ENCODE measurements at places on chromosomes 5 and 9.

DNA sequence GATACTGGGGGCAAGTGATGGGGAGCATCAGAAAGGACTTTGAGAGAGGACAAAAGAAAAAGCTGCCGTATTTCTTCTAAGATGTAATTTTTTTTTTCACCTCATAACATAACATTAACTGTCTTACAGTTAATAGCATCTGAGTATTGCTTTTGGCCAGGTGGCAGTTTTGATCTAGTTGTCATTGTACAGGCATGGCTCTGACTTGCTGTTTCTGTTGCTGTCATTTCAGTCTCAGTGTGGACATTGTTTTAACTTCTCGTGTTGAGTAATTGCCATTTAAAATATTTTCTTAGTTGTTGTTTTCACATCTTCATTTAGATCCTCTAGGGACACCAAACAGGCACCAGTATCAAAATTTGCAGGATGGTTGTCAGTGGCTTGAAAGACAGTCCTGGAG is 12.4 kb downstream of the SMAD5 start:
- no peak for DNase-seq

GRCh38 chr5:96794757-96795156 is 13.0 kb downstream of the ERAP1 start:
- no peak for DNase-seq

- no peak for DNase-seq
These were observed 2.3 kb upstream of the SLC23A1 start for GRCh38 chr5:139385061-139386049.

- DNase-seq = no peak
These were observed 12.4 kb downstream of the ACSL6 start for GRCh38 chr5:131999041-131999440.

- peak; percentile 74 for DNase-seq
These were observed 56.8 kb downstream of the FGF10 start for GRCh38 chr5:44332285-44332971.

GRCh38 chr5:1665231-1665630 is 134.4 kb downstream of the MRPL36 start:
- DNase-seq = no peak

DNA sequence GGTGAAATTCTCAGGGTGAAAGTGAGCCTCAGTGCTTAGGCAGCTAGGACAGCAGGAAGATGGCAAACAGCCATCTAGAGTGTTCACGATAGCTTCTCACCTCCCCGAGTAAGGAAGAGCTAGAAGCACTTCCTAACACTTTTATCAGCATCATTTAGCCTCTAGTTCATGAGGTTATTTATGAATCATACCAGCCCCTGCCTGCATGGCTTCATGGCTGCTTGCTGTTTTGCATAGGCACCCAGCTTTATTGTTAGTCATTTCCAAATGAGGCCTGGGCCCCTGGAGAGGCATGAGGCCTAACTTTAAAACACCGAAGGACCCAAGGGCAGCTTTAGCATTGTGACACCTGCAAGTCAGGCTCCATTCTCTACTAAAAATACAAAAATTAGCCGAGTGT is 134.9 kb upstream of the PANK3 start:
- peak; percentile 33 for DNase-seq

GRCh38 chr9:129962451-129962864 is 80.5 kb downstream of the FNBP1 start:
- DNase-seq = no peak

DNA sequence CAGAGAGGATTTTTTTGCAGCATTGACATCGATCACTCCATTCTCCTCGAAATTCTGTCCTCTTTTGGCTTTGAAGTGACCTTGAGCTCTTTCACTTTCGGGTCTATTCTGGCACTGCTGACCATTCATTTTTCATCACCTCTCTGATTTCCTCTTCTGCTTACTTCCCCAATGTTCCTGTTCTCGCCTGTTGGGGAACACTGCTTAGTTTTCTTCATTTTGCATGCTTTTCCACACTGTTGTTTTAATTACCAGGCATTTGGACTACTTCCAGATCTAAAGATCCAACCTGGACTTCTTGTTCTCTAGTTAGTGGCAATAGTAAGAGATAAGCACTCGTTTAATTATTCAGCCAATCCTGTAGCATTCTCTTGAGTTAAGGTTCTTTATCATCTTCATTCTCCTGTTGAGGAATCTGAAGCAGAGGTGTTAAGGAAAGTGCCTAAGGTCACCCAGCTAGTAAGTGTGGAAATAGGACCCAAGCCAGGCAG is 53.4 kb downstream of the MAN2A1 start:
- DNase-seq = no peak

DNA sequence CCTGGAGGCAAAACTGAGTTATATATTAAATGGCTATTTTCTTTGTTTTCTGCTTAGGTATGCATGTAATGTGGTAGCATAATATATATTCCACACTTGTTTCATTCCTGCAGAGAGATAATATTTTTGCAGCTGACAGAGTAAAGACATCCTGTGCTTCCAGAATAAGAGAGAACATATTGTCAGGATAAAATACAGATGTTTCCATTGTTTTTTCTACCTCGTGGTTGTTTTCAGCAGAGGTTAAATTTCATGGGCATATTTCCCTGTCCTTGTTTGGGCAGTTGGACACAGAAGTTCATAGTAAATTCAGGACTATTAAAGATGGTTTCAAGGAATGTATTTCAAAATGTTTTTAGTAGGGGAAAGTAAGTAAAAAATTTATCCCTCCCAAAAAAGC is 47.6 kb upstream of the MEGF10 start:
- DNase-seq = no peak

DNA sequence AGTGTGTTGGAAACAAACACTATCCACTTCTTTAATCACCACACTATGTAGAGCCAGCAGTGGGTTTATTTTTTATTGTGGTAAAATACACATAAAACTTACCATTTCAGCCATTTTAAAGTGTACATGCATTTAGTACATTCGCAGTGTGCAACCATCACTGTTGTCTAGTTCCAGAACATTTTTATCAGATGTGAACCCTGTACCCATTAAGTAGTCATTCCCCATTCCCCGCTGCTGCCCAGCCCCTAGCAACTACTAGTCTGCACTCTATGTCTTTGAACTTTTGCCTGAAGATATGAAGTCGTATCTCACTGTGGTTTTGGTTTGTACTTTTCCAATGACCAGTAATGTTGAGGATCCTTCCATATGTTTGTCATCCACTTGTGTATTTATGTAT is 30.2 kb upstream of the F2R start:
- DNase-seq = peak; percentile 26

DNA sequence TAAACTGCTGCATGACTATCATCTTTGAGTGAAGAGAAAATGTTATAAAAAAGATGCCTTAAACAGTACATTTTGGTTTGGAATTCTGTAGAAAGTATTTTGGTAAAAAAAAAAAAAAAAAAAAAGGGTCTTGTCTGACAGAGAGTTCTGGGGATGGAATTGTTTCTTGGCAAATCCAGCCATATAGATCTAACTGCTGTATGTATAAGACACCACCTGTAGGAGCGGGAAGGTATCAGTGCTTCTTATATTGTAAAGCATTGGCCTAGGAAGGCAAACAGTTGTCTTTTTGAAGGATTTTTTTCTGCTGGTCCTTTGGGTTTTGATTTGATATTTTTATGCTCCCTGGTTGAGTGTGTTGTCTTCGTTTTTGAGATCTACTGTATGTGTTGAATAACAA is 2.8 kb downstream of the PURA start:
- no peak for DNase-seq

DNA sequence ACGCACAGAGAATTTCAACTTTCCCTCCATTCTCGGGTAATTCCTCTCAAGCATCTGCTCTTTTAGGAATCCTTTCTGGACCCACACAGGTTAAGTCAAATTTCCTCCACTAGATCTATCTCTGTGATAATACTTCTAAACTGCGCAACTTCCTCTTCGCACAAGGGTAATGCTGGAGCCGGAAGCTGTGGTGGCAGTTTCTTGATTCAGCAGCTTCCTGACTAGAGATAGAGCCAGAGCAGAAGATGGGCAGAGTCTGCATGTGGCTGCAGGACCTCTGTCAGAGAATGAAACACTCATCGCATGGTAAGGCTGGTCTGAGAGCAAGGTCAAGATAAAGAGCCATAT is 11.1 kb upstream of the CDC42SE2 start:
- no peak for DNase-seq

- peak; percentile 30 for DNase-seq
These were observed 13.6 kb upstream of the MAST4 start for GRCh38 chr5:66582499-66583165.

GRCh38 chr5:157761690-157762621 is 18.4 kb downstream of the LSM11 start:
- DNase-seq = peak; percentile 77

GRCh38 chr9:27765266-27766072 is 192.2 kb upstream of the C9orf72 start:
- no peak for DNase-seq

DNA sequence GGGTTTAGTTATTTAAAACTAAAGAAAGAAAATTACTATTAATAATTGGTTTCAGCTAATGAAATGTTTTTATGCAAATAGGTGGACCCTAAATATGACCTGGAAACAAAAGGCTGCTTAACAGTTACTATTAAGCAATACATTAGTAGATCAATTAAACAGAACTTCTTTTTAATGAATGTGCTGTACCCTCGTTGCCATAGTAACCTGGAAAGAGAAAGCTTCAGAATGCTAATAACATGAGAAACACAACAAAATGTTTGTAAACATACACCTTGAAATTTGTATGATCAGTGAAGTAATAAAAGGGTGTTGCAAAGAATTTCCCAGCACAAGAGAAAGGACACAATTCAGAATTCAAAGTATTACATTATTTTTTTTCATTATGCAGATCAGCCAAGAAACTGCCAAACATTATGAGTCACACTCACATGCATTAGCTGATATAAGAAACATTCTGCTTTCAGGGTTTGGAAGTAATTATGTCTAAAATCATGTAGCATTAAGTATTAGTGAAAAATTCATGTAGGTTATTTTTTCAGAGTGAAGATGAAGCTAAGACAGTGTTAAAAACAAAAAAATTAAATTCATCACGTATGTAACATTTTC is 348.3 kb downstream of the ISL1 start:
- peak; percentile 0 for DNase-seq

DNA sequence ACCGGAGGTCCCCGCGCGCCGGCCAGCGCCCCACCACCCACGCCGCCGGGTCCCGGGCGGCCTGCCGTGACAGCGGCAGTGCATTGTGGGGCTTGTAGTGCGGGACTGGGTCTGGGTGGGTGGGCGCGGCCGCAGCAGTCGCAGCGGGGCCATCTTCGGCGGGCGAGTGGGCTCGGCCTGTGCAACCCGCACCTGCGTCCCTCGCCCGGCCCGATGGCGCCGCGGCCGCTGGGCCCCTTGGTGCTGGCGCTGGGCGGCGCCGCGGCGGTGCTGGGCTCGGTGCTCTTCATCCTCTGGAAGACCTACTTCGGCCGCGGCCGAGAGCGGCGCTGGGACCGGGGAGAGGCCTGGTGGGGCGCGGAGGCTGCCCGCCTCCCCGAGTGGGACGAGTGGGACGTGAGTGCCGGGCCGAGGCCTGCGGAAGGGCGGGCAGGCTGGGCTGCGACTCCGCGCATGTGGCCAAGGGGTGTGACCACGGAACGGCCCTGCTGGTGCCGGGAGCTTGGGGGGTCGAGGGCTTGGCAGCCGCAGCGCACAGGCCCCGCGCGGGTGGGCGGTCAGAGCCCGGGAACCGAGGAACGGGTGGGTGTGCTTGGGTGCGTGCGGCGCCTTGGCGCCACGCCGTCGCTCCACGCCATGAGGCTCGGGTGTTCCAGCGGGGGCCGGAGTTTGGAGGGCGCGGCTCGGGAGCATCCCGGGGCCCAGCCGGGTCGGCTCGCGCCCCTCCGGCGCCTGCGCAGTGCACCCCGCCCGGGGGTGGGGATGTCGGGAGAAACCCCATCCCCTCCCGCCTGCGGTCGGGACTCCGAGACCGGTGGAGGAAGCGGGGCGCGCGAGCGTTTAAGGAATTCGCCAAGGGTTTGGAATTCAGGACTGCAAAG is at the start of gene ARL10:
TSS of gene ARL10 (plus strand) at position 137 of the 881 bp plus-strand sequence. CDS start at position 214, 77 bp downstream.
- peak; percentile 46 for DNase-seq

DNA sequence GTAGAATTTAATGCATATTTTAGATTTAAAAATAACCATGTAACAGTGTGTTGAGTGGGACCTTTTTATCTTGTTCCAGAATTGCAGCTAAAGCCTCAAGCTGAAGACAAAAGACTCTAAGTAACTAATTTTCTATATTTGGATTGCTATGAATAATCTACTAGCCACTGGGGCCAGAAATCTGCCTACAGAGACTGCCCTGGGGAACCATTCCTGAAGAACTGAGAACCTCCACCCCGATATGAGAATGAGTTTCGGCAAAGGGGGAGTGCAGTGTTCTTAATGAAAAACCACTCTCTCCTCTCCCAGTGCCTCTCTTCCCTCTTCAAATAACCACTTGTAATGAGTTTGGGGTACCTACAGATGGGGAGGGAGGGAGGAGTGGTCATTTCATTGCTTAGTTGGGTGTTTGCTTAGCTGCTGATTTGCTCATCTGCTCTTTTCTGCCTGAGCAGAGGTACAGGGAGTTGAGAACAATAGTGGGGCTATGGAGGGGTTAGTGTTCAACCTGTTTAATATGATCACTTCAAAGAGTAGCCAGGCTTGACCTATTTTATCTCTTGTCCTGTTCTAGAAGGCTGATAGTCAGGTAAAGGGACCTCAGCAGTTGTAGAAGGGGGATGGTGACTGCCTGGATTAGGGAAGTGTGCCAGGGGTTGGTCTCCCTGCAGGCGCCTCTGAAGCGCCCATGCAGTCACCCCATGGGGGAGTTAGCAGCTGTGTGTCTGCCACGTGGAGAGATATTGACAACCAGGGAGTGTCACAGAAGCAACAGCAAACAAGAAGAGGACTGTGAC is 47.7 kb downstream of the ATG10 start:
- no peak for DNase-seq

DNA sequence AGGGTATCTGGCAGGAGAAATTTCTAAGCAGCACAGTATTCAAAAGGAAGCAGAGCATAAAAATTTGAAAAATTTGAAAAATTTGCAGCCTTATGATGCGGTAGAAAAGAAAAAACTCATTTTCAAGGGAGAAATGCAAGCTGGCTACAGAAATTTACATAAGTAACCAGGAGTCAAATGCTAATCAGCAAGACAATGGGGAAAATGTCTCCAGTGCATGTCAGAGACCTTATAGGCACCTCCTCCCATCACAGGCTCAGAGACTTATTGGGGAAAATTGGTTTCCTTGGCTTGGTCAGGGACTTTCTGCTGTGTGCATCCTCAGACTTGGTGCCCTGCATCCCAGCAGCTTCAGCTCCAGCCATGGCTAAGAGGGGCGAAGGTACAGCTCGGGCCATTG is 35.8 kb downstream of the IZUMO3 start:
- no peak for DNase-seq

GRCh38 chr9:86868616-86869015 is 78.7 kb downstream of the GAS1 start:
- DNase-seq = no peak

GRCh38 chr5:162672061-162672460 is 604.5 kb downstream of the GABRG2 start:
- DNase-seq = no peak

DNA sequence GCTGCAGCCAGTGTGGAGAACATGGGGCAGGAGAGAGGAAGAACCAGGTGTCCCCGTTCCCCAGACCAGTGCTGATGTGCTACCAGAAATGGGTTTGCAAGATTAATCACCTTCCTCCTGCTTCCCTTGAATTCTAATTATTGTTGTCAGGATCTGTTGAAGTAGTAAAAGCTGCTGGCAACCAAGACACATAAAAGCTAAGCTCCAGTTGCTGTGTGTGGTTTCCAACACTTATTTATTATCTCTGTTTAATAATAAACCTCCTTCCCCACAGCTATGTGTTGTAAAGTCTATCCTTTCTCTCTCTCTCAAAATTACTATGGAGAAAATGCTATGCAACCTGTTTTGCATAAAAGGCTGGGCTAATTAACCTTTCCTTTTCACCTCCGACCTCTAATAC is 2.3 kb upstream of the RETREG1 start:
- no peak for DNase-seq

- DNase-seq = no peak
These were observed 8.6 kb upstream of the PSAT1 start for GRCh38 chr9:78288214-78288892.
